ENCODE measurements at places on chromosomes 16 and 17. TPM values are rescaled to one million over a fixed set of nuclear protein-coding genes. Genes with fewer than 3 reads are reported as not detected.
A peak's percentile ranks its signal among the peaks of the same experiment; 100 is the strongest.

ANKFY1 gene
- total RNA-seq, result 24.1 TPM

SCNN1B gene
- 0.12 TPM for total RNA-seq

- DNase-seq, result no peak
Measured at GRCh38 chr16:52114379-52114778, 432.6 kb downstream of the TOX3 start.

- no peak for DNase-seq
Measured at GRCh38 chr17:19750835-19751234, 2.7 kb upstream of the ALDH3A1 start.

DNA sequence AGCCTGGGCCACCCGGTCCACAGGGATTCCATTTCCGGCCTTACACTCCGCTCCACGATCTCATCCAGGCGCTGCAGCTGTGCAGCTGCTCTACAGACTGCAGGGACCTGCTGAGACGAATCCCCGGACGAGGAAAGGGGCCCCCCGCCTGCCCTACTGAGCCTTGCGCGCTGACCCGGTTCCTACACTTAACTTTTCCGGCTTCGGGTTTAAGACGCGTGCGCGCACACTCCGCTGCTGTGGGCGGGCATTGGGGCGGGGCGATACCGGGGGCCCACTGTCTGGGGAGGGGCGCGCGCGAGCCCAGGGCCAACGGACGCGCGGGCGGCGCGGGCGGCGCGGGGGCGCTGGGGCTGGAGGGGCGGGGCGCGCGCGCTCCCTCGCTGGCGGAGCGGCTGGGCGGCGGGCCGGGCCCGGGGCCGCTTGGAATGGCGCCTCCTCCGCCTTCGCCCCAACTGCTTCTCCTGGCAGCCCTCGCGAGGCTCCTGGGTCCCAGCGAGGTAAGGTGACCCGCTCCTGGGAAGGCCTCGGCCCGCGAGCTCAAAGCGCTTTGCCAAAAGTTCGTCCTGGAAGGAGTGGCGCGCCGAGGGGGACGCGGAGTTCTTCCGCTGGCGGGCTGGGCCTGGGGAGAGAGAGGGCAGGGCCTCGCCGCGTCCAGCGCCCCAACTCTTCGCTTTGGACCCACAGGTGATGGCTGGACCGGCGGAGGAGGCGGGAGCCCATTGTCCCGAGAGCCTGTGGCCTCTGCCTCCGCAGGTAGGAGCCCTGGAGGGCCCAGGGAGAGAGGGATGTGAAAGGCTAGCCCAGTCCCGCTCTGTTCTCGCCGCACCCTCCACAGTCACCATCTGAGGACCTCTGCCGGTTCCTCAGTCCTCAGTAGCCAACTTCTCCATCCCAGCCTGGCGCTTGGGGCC is at the start of gene TP53I13:
TSS of gene TP53I13 (plus strand) at position 371 of the 914 bp plus-strand sequence. CDS start at position 429, 58 bp downstream.
- DNase-seq, result peak; percentile 96

- no peak for DNase-seq
Measured at GRCh38 chr16:5045499-5046115, 11.9 kb upstream of the NAGPA start.

DNA sequence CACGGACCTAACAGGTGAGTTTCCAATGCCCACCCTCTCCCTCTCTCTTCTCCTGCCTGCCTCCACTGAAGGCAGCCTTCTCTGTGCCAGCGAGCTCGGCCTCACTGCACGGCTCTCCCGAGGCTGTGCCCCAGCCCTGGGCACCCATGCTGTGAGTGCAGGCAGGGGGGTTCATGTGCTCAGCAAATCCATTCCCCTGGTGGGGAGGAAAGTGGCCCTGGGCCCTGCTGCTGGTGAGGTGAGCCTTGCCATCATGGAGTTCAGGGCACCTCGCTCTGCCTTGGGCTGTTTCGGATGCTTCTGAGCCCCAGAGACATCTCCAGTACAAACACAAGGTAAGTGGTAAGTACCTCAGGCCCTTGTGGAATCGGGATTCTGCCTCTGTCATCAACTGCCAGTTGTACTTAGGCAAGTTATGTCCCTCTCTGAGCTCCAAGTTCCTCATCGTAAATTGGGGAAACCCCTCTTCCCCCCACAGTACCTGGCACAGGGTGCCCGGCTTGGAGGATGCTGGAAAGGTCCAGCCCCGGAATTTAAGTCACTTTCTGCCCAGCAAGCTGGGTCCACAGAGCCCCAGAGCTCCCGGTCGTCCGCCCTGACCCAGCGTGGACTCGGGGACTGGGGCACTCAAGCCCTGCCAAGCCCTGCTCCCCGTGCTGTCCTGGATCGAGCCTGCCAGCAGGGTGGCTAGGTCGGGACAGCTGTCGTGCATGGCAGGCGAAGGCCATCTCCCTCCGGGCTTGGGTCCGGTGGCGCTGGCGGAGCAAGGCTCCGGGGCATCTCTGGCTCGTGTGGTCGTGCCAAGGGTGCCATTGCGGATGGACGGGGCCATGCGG is 684 bp upstream of the NUDT16L1 start:
- DNase-seq, result peak; percentile 14

SEZ6L2 gene
- 1.5 TPM for total RNA-seq

DNA sequence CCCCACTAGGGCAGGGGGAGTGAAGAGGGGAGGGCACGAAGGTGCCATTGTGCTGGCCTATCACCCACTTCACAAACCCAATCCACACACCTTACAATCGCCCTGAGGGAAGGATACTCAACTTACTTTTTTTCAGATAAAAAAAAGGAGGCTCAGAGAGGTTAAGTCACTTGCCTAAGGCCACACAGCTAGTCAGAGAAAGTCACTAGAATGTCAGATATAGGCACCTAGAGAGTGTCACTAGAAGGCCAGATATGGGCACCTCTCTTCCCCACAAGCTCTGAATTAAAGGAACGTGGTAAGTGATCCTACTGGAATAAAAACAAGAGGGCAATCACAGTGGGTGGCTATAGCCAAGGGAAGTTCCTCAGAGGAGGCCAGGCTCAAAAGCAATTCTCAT is 204.5 kb upstream of the ASIC2 start:
- DNase-seq, result no peak

DNA sequence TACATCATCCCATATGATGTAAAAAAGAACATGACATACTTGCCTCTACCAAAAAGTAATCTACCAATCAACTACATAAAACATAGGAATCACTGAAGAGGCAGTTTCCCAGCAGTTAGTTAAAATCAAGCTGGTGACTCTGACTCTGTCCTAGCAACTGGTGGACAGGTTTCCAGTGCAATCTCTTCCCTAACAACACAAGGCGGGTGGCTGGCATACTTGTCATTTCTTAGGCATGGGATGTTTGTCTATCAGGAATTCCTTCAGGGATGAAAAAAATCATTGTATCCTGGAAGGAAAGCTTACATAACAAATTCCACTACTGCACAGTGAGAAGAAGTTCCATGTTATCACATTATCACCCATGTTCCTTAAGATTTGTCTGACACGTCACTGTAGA is 50.9 kb downstream of the HELZ start:
- no peak for DNase-seq

GRCh38 chr17:36088670-36089338 is 1.1 kb downstream of the CCL3 start:
- no peak for DNase-seq

DNA sequence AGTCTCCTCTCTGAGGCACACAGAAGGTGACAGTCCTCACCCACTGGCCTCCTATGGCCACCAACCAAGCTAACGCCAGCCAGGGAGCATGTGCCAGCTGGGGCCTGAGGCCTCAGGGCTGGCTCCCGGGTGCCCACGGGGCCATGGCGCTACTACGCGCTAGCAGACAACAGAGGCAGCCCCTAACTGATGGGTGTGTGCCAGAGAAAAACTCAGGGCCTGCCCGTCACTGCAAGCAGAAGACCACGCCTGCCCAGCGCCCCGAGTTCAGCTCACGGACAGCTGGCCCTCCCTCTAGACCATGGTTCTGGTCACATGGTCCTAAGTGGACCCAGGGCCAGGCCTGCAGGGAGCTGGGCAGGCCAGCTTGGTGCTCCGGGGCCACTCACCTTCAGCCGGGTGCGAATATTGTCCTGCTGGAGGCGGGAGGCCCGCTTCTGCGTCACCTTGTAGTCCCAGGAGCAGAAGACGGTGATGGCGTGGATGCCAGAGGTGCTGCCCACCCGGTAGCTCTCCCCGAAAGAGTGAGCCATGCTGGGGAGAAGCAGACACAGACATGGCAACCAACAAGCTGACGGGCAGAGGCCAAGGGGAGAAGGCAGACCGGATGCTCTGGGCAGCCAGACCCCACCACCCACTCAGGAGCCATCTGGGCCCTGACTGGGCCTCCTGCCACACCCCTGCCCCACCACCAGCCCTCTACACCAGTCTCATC is 6.2 kb downstream of the TMC6 start:
- DNase-seq, result peak; percentile 11

ASPHD1 gene
- not detected for total RNA-seq

GRCh38 chr16:89847051-89847939 is 19.0 kb downstream of the SPIRE2 start:
- no peak for DNase-seq

DNA sequence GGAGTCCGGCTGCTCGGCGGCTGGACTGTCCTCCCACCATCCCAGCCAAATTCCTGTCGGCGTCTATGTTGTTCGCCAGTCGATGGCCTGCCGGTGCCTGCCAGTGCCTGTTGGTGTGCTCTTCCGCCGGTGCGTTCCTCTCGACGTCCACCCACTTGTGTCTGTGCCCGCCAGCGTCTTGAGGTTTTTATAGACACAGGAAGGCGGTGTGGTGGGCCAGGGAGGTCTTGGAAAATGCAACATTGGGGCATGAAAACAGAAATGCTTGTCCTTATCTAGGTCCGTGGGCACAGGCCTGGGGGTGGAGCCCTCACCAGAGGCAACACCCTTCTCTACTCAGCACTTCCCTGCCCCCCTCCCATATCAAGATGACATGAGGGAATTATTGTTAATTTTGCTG is 167.8 kb downstream of the IRF8 start:
- DNase-seq, result peak; percentile 25

- DNase-seq, result peak; percentile 5
Measured at GRCh38 chr16:68487669-68488068, 39.4 kb upstream of the SMPD3 start.

GRCh38 chr16:268141-269053 is 7.3 kb downstream of the RGS11 start:
- no peak for DNase-seq

CISD3 gene
- 64.8 TPM for total RNA-seq

- DNase-seq, result no peak
Measured at GRCh38 chr17:13537167-13537731, 64.5 kb downstream of the HS3ST3A1 start.

APOH gene
- 1.3 TPM for total RNA-seq

DNA sequence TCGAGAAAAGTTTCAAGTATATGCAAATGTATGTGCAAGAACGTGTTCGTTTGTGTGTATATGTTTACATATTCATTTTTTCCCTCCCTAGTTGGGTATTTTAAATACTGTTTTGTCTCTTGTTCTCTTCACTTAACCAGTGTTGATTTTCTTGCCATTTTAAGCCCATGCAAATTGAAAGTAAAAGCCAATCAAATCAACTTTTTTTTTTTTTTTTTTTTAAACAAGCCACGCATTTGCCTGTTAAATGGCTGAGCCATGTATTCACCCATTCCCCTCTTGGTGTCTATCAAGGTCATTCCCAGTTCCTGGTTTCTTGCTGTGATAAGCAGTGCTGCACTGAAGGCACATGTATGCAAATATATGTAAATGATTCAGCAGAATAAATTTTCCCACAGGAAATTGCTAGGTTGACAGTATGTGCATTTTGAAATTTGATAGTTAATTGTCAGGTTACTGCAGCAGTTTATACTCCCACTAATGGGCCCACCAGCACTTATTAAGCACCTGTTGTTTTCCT is 12.2 kb downstream of the ABCC1 start:
- DNase-seq, result no peak

DNA sequence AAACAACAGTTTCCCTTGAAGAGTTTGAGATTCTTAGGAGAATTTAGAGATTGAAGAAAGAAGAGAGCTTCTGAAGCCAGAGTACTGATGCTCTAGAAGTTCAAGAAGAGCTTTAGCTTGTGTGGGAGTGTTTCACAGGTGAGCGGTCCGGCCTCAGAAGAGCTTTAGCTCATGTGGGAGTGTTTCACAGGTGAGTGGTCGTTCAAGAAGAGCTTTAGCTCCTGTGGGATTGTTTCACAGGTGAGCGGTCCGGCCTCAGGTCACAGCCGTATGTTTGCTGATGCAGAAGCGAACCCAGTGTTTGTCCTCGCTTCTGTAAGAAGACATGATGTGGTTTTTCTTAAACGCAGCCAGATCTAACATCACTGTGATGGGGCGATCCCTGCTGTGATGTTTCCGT is 76.4 kb downstream of the SEC14L1 start:
- no peak for DNase-seq

DNA sequence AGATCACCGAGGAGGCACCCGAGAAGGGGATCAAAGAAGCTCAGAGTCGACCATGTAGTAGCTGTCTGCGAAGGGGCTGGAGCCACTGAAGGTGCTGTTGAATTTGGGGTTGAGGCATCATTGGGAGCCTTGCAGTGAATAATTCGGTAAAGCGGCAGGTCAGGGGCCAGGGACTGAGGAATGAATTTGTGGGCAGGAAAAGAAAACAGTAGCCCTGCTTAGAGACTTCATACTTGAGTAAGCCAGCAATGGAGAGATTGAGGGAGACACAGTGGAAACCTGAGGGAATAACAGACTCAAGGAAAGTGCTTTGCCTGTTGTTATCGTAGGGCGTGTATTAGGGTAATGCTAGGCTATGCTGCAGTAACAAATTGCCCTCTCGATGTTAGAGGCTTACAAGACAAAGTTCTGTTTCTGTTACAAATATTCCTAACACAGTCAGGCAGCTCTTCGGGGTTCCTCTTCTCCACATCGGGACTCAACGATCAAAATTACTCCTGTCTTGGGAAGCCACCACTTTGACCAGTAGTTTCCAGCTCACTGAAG is 13.4 kb upstream of the HERPUD1 start:
- DNase-seq, result no peak

KDM8 gene
- total RNA-seq, result 6.1 TPM

- DNase-seq, result peak; percentile 29
Measured at GRCh38 chr17:76893623-76894334, 25.6 kb downstream of the MGAT5B start.

WNT3 gene
- total RNA-seq, result 2.5 TPM

DNA sequence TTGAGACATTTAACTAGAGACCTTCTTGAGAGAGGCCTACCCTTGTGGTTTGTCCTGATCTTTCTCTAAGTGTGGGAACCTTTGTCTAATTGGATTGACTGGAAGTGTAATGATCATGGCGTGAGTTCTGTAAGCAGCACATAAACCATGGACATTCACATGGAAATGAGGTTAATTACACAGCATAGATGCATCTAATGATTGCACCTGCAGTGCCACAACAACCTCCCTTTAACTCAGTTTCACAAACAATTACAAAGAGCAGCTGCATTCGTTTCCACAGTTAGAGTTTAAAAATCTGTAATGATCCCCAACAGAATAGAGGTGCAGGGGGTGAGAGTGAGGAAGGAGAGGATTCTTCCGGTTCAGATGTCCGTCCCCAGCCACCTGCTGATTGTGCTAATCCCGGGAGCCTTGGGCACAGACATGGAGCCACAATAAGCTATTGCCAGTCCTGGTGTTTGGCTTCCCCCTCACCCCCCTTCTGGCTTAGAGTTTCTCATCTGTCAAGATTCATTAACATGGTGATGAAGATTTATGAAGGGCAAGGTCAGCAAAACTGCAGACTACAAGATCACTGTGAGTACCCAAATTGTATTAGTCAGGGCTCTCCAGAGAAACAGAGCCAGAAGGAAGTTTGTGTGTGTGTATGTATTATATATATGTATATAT is 659.2 kb upstream of the SOX9 start:
- DNase-seq, result no peak
